ENCODE measurements at places on chromosomes 1 and 21.

DNA sequence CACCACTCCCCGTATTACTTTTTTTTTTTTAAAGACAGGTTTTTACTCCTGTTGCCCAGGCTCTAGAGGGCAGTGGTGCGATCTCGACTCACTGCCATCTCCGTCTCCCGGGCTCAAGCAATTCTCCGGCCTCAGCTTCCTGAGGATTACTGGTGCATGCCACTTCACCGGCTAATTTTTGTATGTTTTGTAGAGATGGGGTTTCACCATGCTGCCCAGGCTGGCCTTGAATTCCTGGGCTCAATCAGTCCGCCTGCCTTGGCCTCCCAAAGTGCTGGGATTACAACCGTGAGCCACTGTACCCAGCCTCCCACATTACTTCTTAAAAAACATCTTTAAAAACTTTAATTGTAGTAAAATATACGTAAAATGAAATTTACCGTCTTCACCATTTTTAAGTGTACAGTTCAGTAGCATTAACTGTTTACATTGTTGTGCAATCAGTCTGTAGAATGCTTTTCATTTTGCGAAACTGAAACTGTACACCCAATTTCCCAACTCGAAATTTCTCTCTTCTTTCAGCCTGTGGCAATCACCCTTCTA lies 77.0 kb downstream of the ZMYM4 start:
- DNase-seq = no peak

DNA sequence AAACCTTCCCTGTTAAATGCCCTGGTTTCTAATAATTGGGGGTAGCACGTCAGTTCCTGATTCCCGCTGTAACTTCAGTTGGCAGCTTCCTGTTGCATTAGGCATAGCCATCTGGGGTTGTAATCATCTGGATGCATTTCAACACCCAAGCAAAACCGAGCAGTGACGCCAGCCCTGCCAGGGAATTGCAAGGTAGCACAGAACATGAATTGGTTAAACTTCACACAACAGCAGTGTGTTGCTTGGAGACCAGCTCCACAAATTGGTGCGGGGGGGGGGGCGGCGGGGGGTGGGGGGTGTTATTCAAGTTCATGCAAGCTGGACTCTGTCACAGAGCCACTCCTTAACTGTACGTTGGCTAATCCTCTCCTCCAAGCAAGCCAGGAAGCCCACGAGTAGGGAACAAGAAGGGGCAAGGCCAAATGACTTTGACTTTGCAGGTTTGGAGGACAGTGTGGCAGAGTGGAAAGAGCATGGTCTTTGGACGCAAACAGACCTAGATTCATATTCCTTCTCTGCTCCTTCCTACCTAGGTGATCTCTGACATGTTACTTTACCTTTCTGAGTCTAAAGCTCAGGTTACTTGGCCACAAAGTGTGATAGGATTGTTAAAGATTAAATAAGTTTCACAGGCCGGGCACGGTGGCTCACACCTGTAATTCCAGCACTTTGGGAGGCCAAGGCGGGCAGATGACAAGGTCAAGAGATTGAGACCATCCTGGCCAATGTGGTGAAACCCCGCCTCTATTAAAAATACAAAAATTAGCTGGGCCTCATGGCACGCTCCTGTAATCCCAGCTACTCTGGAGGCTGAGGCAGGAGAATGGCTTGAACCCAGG lies 4.7 kb downstream of the LAX1 start:
- peak; percentile 53 for DNase-seq

GRCh38 chr1:185311589-185312225 lies 5.3 kb downstream of the IVNS1ABP start:
- no peak for DNase-seq

GRCh38 chr21:41703857-41704501 lies 62.9 kb downstream of the RIPK4 start:
- no peak for DNase-seq

GRCh38 chr1:109793486-109794318 lies 30.0 kb upstream of the EPS8L3 start:
- no peak for DNase-seq

DNA sequence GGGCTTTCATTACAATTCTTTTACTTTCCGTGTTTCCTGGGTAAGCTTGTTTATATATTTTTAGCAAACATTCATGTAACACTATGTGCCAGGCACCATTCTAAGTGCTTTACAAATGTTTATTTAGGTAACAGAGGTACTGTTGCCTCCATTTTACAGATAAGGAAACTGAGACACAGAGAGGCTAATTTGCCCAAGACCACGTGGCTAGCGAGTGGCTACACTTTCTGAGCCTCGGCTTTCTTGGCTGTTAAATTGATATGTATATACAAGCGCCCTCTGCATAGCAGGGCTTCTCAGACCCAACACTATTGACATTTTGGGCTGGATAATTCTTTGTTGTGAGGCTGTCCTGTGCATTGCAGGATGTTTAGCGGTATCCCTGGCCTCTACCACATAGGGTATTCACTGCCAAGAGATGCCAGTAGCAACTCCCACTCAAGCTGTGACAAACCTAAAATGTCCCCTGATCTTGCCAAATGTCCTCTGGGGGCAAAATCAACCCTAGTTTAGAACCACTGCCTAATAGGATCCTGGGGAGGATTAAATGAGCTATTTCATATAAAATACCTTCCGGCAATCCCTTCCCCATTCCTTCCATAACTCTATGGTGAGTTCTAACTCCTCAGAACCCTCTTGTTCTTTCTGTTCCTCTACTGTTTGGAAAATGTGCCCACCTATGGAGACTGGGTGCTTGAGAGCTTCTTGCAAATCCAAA lies 17.2 kb upstream of the ID3 start:
- DNase-seq = no peak

DNA sequence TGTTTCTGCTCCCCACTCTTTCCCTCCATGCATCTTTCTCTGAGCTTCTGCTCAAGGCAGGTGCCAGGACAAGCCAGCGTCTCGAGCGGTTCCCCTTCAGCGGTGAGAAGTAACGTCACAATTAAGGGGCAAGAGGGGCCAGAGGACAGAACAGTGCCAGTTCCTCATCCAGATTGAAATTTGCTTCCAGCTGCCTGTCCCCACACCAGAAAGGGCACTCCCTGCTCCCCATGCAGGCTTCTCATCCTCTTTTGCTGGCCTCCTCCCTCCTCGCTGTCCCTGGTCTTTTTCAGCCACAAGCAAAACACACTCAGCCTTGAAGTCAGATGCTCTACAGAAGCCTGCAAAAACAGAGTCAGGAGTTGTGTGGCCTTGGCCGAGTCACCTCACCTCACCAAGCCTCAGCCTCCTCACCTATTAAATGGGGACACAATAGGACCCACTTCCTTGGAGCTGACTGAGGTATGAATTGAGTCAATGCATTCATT lies 35.0 kb upstream of the ECE1 start:
- DNase-seq = no peak

GRCh38 chr1:182698971-182699370 lies 14.6 kb upstream of the RGS8 start:
- DNase-seq = no peak

- peak; percentile 12 for DNase-seq
Measured at GRCh38 chr1:234515821-234516241, 36.9 kb upstream of the TARBP1 start.

GRCh38 chr1:200732438-200732837 lies 6.3 kb upstream of the CAMSAP2 start:
- no peak for DNase-seq

DNA sequence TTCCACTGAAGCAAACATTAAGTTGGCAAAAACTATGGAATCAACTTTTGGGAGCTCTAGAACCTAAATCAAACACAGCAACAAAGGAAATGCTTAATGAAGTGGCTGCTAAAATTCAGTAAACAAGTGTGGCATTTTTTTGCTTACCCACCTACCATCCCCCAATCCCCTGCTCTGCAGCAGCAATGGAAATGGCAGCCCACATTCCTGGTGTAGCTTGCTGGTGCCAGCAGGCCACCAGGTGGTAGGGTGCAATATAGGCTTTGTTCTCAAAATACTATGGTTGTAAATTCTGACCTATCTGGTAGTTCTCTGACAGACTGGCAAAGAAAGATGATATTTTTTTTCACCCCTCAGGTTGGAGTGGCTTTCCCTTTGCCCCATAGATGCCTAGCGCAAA lies 42.8 kb downstream of the SHCBP1L start:
- DNase-seq = no peak

DNA sequence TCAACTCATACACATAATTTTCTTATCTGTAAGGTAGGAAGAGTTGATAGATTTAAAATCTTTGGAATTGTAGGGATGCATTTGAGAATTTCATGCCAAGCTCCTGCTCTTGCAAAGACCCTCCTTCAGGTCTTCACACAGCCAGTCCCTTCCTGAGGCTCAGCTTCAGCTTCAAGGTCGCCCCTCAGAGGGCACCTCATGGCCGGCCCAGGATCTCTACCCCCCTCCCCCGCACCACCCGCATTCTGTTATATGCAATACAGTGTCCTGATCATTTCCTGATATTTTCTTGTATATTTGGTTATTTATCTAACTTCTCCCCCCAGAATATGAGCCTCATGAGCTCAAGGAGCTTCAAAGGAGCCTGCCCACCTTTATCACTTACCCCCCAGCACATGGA lies 47.0 kb upstream of the BACE2 start:
- DNase-seq = no peak

- no peak for DNase-seq
Measured at GRCh38 chr21:42563261-42563660, 49.6 kb downstream of the SLC37A1 start.

GRCh38 chr1:76724816-76725215 lies 142.5 kb upstream of the ST6GALNAC5 start:
- DNase-seq = no peak

GRCh38 chr1:19169642-19170041 lies 40.4 kb downstream of the UBR4 start:
- peak; percentile 6 for DNase-seq

- DNase-seq = no peak
Measured at GRCh38 chr1:1920608-1921458, 1.8 kb upstream of the TMEM52 start.
